ENCODE measurements at places on chromosomes 16 and 17.

DNA sequence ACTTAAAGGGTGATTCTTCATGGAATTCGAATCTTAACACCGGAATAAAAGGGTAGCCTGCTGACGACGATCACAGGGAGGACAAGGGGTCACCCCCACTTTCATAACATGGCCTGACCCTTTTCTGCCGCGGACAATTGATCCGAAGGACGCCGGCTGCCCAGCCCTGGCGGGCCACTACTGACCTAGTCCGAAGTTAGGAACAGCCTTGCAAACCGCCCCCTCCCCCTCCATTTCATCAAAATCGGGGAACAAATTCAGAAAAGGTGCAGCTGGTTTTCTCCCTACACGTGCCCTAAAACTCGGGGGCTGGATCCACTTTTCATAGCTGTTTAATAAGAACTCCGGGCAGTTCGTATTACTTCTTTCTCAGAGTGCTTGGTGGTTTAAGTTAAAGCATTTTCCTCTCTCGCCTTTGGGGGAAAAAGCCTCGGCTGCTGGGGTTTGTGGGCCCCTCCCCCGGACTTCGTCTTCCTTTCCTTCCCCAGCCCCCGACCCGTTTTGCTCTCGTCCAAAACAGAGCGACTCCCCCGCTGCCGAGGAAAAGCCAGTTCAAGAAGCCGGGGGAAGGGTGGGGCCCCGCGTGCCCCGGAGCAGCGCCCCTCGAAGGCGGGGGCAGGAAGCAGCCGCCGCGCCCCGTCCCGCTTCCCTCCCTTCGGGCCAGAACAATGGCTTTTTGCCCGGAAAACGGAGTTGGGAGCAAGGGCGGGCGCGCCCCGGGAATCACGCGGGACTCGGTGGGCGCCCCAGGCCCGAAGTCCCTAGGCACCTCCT, 641 bp upstream of the CBX2 start:
- DNase-seq = no peak

DNA sequence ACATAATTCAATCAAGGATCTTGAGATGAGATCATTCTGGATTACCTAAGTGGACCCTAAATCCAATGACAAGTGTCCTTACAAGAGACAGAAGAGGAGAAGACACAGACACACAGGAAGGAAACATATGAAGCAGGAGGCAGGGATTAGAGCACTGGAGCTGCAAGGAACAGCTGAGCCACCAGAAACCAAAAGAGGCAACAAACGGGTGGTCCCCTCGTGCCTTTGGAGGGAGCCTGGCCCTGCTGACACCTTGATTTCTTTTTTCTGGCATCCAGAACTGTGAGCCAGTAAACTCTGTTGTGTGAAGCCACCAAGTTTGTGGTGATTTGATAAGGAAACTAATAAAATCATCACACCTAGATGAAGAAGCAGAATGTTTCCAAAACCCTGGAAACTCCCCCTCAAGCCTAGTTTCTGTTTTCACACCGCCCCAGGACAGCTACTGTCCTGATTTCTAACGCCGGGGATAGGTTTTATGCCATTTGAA, 115.2 kb downstream of the PITPNC1 start:
- no peak for DNase-seq

- peak; percentile 25 for DNase-seq
These were observed 15.0 kb downstream of the GNA13 start for GRCh38 chr17:65041518-65041917.

DNA sequence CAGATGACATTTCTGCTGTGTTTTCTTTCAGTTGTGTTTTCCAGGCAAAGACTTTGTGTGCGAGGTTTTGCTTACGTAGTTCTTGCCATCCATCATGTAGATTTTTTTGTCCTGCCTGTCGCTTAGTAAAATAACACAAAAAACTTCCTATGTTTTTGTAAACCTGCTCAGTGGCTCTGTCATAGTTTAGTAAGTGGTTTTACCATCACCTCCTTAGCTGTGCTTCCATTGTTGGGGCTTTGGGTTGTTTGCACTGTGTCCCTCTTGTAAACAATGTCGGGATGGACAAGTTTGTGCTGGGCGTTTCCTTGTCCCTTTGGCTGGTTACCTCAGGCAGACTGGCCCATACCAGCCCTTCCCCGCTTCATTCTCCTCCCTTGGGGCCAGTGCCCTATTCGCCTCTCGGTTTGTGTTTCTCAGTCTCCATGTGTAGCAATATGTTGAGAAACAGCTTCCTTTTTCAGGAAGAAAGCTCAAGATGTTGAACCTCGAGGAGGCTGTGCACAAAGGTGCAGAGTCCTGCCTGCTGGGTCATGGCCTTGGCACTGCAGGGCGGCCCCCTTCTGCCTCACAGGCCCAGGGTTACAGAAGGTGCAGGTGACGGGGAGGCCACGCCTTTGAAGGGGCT, 74.6 kb downstream of the KSR1 start:
- no peak for DNase-seq

DNA sequence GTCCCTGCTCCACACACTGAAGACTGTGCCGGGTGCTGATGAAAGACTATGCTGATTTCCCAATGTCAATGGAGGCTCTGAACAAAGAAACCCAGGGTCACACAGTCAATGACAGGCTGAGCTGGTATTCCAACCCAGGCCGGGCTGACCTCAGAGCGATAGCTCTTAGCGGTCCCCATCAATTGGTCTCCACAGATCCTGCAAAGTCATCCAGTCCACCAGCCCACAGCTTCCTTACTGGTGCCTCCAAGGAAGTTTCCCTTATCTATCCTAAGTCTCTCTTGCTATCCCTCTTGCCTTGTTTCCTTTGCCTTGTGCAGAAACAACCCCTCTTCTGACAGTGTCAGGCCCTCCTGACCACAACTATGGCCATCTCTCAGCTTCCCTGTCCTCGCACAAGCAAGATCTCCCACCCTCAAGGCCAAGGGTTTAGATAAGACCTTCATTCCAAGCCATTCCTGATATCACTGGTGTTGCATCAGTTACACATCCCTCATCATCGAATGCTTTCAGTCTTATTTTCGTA, 52.7 kb upstream of the KSR1 start:
- no peak for DNase-seq

GRCh38 chr17:9987779-9988585, 82.9 kb upstream of the RCVRN start:
- DNase-seq = peak; percentile 25

GRCh38 chr16:2199621-2200139, 3.3 kb upstream of the CASKIN1 start:
- no peak for DNase-seq

DNA sequence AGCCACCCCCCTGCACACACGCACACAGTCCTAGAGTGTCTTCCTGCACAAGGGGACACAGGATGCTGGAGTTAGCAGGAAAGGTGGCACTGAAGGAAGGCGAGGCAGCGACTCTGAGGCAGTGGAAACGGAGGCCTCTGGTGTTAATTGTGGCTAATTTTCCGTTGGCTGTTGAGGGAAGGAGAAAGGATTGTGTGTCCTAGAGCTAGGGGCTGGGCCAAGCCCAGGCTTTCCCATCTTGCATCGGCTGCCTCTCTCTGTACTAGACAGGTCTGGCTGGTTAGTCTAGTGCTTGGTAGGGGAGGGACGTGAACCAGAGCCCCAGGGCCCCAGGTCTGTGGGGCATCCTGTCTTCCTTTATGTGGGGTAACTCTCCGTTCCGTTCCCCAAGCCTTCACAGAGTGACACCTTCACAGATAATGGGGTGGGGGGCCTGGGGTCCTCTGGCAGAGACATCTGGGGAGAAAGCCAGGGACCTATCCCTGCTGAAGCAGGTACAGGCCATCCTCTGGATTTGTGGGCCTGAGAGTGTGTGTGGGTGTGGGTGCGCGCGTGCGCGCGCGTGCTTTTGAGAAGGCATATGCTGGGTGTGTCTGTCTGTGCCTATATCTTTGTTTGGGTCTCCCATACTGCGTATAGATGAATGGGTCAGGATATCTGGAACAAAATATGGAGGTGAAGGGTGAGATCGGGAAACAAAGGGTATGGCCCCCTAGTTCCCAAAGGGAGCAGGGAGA, at the start of gene CHD3:
CHD3 (plus strand) TSS at position 606 of the 737 bp plus-strand sequence. CDS start 212 bp downstream, outside the sequence.
- peak; percentile 73 for DNase-seq

GRCh38 chr16:87582216-87582965, 19.9 kb upstream of the JPH3 start:
- no peak for DNase-seq

All from stimulated activated CD4-positive, alpha-beta T cell treated with anti-CD3 and anti-CD28 coated beads, Interleukin-2, amount 100 ng/mL, for 24 hours (primary cell).